ENCODE measurements at places on chromosomes 3 and 15.

DNA sequence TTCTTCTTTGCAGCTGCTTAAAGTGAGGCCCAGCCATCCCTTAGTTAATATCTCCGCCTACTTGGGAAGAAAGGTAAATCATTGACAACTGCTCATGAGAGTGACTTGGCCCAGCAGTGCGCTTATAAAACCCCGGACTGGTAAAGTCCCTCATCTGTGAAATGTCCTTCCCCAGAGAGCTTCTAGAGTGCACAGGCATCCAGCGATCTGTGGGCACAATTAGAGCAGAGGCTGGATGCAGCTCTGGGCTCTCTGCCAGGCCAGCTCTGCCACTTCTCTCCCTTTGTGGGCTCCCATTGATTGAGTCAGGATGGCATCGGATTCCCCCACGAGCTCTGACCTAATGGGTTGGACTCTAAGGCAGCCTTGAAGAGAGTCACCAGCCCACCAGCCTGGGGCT, 219.0 kb upstream of the LINGO1 start:
- DNase-seq = no peak

DNA sequence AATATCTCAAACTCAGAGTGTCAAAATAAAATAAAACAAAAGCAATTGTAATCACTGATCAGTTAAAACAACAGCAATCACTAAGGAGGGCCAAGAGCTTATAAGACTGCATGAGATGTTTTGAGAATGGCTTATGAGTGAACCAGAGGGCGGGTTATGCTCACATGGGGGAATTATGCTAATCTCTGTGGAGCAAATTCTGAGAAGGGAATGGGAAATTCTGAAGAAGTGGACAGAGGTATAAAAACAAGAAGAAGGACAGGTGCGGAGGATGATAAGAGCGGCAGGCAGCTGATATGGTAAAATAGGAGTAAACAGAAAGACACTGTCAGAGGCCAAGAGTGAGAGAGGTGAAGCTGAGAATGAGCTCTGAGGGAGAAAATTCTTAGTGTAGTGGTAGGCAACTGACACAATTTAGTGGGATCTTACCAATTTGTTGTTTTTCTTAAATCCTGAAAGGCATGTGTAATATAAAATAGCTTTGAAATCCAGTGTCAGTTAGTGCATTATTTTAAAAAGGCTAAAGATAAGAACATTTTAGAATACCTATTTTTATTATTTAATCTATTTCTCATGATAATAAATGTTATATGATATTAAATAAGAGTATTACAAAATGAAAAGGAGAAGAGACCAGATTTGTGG, 133.8 kb downstream of the SPATA16 start:
- DNase-seq = no peak

DNA sequence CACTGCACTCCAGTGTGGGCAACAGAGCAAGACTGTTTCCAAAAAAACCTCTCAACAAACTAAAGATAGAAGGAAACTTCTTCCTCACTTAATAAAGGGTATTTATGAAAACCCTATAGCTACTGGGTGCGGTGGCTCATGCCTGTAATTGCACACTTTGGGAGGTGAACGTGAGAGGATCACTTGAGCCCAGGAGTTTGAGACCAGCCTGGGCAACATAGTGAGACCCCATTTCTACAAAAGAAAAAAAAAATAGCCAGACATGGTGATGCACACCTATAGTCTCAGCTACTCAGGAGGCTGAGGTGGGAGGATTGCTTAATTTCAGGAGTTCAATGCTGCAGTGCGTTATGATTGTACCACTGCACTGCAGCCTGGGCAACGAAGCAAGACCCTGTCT, 22.4 kb downstream of the IP6K1 start:
- DNase-seq = no peak

DNA sequence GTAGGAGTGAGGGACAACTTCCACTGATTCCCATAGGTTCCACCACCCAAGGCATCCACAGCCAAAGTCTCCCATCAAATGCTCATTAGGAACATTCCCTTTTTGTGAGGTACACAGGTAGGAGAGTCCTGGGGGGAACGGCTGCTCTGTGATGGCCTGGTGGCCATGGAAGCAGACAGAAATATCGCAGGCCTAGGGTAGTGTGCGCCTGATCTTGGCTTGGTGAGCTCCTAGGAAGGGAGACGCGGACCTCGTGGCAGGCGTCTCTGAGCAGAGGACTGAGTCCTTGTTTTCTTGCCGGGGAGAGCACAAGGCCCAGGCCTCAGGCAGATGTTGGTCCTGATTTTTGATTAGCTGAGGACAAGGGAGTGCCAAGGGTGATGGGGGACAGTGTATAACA, 99.5 kb downstream of the SNRPN start:
- DNase-seq = no peak

GRCh38 chr3:123475786-123476185, 26.9 kb upstream of the ADCY5 start:
- no peak for DNase-seq

DNA sequence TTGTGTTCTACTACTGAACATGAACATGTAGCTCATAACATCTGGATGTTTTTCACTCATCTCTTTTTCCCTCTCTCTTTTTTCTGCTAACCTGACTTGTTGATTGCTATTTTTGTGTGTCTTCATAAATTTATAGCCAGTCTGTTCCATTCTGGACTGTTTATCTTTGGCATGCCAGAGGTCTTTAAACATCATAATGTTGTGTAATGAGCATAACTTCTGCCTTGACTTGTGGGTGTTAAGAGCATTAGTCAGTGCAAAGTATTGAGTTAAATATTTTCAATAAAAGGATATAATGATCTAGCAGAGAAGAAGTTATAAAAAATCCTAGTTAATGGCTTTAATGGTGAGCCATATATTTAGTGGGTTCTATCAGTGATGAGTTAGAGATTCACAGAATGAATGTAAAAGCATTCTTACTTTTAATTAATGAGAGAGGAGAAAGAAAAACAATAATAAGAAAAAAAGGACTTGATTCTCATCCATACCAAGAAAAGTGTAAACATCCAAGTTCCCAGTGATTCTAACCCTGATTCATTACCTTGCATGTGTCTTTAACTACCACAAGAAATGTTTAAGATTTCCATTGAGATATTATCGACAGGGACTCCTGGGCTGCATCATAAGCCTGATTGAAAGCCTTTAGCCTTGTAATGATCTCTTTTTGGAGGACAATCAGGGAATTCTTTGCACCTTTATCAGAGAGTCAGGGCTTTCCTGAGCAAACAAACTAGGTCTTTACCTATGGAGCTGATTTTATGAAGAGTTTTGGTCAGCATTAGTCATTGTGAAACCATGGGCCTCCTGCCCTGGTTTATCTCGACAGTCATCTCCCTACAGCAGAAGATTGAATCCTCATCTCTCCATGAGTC, 22.9 kb downstream of the MITF start:
- no peak for DNase-seq

GRCh38 chr15:51869060-51869421, 39.6 kb downstream of the TMOD3 start:
- no peak for DNase-seq

- DNase-seq = no peak
Observed at GRCh38 chr3:52834871-52835501, at the start of gene MUSTN1. Gene MUSTN1, minus strand, starts transcription at chr3:52835019. Its CDS starts 71 bp downstream, at chr3:52834948.

GRCh38 chr3:195905970-195906864, 2.1 kb downstream of the TNK2 start:
- DNase-seq = no peak

DNA sequence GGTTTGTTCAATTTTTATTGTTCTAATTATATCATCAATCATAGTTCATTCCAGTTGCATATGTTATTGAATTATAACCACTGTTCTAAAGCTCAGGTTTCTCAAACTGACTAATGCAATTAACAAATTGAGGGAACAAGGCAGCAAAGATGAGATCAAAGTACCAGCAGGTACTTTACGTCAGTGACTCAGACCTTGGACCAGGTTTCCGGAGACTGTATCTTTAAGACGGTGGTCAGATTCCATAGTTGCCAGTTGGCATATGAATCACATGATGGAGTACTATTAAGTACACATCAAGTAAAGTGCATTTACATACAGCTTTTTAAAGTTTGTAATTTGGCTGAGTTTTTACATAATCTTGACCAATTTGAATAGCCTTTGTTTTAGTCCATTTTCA, 583.6 kb upstream of the ROBO2 start:
- DNase-seq = no peak

DNA sequence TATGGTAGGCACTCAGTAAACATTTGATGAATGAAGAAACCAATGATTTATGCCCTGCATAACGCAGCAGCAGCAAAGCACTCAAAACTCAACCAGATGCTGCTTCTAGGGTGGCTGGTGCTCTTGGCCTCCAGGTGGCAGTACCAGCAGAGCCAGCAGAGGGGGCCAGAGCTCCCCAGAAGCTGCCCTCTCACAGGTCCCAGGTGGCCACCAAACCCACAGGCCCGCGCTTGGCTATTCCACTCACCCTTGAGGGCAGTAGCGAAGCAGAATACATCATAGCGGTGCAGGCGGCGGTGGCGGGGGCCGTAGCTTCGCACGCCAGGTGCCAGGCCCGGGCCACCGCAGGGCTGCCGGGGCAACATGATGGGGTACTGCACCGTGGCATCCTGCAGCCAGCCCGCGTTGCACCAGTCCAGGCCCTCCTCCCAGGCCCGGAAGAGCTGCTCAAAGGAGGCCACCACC, 16.6 kb downstream of the HAPLN3 start:
- DNase-seq = no peak

DNA sequence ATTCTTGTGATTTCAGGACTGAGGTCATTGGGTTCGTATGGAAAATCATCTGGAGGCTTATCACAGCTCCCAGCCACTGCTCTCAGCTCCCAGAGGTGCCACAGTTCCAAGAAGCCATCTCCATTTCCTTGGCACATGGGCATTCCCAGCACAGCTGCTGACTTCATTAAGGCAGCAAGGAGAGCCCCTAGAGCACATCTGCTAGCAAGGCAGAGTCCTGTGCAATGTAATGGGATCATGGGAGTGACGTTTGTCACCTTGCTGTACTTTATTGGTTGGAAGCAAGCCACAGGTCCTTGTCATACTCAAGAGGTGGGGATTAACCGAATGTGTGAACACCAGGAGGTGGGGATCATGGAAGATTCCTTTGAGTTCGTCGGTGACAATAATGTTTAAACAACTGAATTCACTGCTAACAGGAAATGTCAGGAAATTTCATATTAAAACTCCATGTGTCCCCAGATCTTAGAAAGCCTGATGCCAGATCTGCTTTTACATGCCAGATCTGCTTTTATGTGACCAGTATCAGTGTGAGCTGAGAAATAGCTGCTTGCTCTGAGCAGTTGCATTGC, 148.8 kb downstream of the GABRG3 start:
- DNase-seq = no peak

DNA sequence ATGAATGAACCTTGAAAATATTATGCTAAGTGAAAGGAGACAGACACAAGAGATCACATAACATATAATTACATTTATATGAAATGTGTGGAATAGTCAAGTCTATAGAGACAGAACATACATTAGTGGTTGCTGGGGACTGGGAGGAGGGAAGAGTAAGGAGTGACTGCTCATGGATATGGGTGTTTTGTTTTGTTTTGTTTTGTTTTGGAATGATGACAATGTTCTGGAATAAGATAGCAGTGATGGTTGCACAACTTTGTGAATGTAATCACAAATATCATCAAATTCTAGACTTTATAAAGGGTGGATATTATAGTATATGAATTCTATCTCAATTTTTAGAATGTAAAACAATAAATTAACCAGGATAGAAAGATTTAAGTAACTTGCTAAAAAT, 57.4 kb upstream of the PHLDB2 start:
- no peak for DNase-seq

GRCh38 chr15:94383041-94383440, 151.7 kb downstream of the MCTP2 start:
- no peak for DNase-seq

DNA sequence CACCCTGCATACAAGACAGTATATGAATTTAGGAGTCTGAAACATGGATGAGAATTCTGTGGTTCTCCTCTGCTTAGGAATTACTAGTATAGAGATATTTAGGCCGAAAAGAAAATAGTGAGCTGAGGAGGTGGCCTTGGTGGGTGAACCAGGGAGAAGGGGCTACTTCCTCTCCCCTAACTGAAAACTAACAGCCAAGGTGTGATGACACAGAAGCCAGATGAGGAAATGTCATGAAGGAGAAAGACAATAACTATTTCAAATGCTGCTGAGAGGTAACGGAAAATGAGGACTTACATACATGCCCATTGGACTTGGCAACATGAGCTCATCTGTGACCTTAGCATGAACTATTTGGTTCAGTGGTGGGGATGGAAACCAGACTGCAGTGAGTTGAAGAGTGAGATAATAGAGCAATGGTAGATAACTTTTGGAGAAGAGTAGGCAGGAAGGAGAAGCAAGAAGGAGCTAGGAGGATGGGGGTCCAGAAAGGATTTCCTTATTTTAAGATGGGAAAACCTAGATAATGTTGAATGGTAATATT, 114.4 kb upstream of the TSPAN3 start:
- no peak for DNase-seq

- no peak for DNase-seq
Observed at GRCh38 chr3:8980756-8981257, 17.5 kb upstream of the RAD18 start.

- no peak for DNase-seq
Observed at GRCh38 chr3:48966876-48967361, 23.1 kb upstream of the P4HTM start.

DNA sequence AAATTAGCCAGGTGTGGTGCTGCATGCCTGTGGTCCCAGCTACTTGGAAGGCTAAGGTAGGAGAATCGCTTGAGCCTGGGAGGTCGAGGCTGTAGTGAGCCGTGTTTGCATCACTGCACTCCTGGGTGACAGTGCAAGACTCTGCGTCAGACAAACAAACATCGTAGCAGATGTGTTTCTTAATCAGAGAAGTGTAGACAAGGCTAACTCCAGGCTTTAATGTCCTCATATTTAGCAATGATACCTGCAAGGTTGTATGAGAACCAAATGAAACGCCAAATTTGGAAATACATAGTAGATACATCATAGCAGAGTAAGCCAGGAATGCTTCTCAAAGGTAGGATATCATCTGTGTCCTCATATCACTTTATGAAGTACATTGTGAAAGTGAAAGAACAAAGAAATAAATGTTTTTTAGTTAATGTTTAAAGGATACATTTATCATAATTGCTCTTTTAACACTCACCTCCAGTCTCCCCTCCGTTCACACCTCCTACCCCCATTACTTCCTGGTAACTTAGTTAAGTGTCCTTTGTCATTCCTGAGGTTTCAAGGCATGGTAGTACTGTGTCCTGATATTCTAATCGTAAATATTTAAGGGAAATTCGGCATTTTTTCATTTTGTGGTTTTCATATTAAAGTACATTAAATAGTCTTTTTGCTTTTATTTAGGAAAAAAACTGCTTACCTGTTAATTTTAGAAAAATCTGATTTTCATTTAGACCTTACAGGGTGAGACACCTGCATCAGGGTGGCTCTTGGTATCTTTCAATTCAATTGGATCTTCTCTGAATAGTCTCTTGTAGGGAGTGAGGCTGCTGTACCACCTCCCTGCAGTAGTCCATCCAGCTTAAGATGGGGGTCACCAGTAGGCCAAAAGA, 96.1 kb downstream of the OPA1 start:
- no peak for DNase-seq

- no peak for DNase-seq
Observed at GRCh38 chr15:88302373-88302772, 45.8 kb upstream of the NTRK3 start.

GRCh38 chr3:56320883-56321282, 147.4 kb downstream of the ERC2 start:
- no peak for DNase-seq

GRCh38 chr3:9032231-9032777, 69.0 kb upstream of the RAD18 start:
- no peak for DNase-seq

Data from T-helper 1 cell (primary cell).